Left lung (tissue), 14 donors: ENCODE measurements at places on chromosomes 12 and 14. TPM values are rescaled to one million over a fixed set of nuclear protein-coding genes. Genes with fewer than 3 reads are reported as not detected.

DNA sequence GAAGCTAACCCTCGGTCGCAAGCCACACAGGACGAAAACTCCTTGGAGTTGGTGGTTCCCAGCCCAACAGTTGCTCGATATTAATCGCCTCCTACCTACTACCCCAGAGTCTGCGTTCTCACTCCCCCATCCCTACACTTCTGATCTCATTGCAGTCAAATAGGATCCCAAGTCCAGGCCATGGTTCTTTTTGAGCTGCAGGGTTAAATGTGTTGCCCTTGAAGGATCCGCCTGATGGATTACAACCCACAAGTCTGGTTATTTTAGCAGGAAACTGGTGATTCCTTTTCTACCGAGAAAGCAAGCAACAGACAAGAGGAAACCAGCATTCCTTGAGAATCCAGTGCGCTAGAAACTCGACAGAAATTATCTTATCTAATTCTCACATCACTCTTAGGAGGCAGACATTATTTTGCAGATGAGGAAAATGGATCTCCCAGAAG lies 785 bp upstream of the NIN start:
- H3K27me3 ChIP-seq: no peaks in the 10 kb centered on the region
- no peak for DNase-seq
- H3K4me1 ChIP-seq: no peaks in the 10 kb centered on the region
- H3K4me3 ChIP-seq: peak overlapping the region; percentile 73
- peak overlapping the region; percentile 93 for H3K27ac ChIP-seq
- H3K36me3 ChIP-seq: no peaks in the 10 kb centered on the region

DNA sequence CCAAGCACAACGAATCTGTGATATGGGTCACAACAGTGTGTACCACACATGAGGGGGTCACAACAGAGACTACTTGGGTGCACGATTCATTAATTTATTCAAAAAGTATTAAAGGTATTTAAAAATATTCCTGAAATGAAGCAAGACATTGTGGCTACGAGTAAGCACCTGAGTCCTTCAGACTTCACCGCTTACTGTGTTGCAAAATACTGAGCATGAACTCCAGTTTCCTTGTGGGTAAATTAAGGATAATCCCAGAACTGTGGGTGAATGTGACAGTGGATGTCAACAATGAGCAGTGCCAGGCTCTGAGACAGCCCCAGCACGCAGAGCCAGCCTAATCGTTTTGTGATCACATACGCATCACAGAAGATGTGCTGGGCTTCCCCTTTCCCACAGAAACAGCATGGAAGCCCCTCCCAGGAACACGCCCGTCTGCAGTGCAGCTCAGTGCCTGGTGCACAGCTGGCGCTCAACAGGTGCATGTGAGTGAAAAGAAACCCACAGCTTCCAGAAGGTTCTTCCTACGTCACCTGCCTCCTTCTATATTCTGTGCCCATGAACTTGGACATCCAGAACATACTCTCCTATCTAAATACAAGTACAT lies 29.1 kb downstream of the CDC42BPB start:
- no peak for DNase-seq
- H3K4me1 ChIP-seq: no peaks in the 10 kb centered on the region
- H3K27ac ChIP-seq: no peak overlapping the region
- no peak overlapping the region for H3K4me3 ChIP-seq
- H3K27me3 ChIP-seq: no peaks in the 10 kb centered on the region

DNA sequence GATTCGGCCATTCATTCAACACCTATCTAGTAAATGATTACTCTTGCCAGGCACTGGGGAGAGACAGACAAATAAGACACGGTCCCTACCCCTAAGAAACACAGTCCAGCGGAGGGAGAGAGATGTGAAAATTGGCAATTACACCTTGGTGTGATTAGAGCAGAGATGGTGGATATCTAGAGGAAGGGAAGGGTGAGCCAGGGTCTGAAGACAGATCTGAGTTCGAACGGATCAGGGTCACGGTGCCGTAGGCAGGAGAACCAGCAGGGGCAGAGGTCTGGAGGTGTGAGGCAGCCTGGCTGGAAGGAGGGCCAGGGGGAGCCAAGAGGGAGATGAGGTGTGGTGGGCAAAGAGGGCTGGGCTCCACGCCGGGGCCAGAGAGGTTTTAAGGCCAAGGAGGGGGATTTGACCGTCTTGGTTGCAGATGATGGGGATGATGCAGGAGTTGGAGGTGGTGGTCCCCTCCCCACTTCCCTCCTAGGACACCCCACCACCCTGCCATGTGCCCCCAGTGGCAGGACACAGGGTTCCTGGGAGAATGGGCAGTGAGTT lies 27.1 kb downstream of the FAM222A start:
- no peak overlapping the region for H3K4me3 ChIP-seq
- H3K27ac ChIP-seq: no peak overlapping the region
- no peaks in the 10 kb centered on the region for H3K36me3 ChIP-seq

- H3K36me3 ChIP-seq: no peaks in the 10 kb centered on the region
- no peak overlapping the region for H3K4me3 ChIP-seq
- no peak for DNase-seq
- no peak overlapping the region for H3K27ac ChIP-seq
- no peaks in the 10 kb centered on the region for H3K4me1 ChIP-seq
- peaks cover 94% of the 10 kb centered on the region for H3K27me3 ChIP-seq
Observed at GRCh38 chr12:132606466-132606865, 3.9 kb downstream of the LRCOL1 start.

The KRT72 gene
- 0.30 TPM for polyA plus RNA-seq

The TMEM119 gene
- 34.0 TPM for polyA plus RNA-seq

- no peaks in the 10 kb centered on the region for H3K27me3 ChIP-seq
- H3K36me3 ChIP-seq: no peaks in the 10 kb centered on the region
- no peak for DNase-seq
- peaks cover 14% of the 10 kb centered on the region for H3K4me1 ChIP-seq
Observed at GRCh38 chr14:24988760-24989159, 61.2 kb downstream of the STXBP6 start.

The MYF6 gene
- 0.46 TPM for polyA plus RNA-seq

GRCh38 chr12:75709503-75709902 lies 198.1 kb upstream of the KRR1 start:
- DNase-seq: no peak
- no peak overlapping the region for H3K27ac ChIP-seq
- no peaks in the 10 kb centered on the region for H3K27me3 ChIP-seq
- no peak overlapping the region for H3K4me3 ChIP-seq
- peaks cover 7% of the 10 kb centered on the region for H3K4me1 ChIP-seq

DNA sequence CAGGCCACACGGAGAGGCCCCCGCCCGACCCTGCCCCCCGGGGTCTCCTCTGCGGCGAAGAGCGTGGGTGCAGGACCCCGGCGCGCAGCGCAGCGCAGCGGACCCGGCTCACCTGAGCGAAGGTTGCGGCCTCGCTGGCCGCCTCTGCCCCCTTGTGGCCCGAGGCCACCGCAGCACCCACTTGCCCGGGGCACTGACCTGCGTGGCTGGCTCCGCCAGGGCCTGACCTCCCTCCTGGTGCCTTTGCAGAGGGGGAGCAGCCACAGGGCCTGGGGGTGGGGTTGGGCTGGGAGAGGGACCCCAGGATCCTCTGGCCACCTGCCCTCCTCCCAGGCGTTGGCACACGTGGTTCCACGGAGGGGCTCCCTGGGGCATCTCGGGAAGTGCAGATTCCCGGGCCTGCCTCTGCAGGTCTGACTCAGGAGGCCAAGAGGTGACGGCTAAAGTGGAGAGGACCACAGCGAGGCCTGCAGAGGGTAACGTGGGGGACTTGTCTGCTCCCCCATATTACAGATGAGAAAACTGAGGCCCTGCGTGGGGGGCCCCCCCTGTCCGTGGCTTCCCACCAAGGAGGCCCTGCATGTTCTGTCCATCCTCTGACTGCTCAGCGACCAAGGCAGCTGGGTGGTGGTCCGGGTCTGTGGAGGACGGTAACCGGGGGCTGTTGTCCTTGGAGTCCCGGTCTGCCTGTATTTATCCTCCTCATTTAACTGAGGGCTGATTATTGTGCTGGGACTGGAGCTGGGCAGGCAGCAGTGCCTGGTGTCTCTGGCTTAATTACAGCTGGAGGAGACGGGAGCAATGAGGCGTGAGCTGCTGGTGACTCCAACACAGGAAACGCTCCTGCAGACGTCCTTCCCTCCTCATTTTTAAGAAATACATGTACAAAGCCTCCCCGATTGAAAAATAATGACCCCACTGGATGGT lies 67.9 kb upstream of the BEGAIN start:
- no peaks in the 10 kb centered on the region for H3K36me3 ChIP-seq
- H3K27me3 ChIP-seq: no peaks in the 10 kb centered on the region
- DNase-seq: peak; percentile 89
- H3K4me1 ChIP-seq: peaks cover 5% of the 10 kb centered on the region
- no peak overlapping the region for H3K27ac ChIP-seq

- H3K27ac ChIP-seq: no peak overlapping the region
- DNase-seq: no peak
- H3K4me3 ChIP-seq: no peak overlapping the region
- H3K4me1 ChIP-seq: no peaks in the 10 kb centered on the region
- H3K36me3 ChIP-seq: no peaks in the 10 kb centered on the region
- no peaks in the 10 kb centered on the region for H3K27me3 ChIP-seq
Observed at GRCh38 chr12:63420206-63420644, 248.1 kb downstream of the DPY19L2 start.

The HEATR5A gene
- polyA plus RNA-seq: 22.6 TPM

The PAPLN gene
- 12.9 TPM for polyA plus RNA-seq

GRCh38 chr12:51953864-51954263 lies 2.4 kb downstream of the ACVR1B start:
- peak overlapping the region; percentile 59 for H3K27ac ChIP-seq
- H3K4me3 ChIP-seq: peak overlapping the region; percentile 72
- H3K36me3 ChIP-seq: no peaks in the 10 kb centered on the region
- DNase-seq: no peak

DNA sequence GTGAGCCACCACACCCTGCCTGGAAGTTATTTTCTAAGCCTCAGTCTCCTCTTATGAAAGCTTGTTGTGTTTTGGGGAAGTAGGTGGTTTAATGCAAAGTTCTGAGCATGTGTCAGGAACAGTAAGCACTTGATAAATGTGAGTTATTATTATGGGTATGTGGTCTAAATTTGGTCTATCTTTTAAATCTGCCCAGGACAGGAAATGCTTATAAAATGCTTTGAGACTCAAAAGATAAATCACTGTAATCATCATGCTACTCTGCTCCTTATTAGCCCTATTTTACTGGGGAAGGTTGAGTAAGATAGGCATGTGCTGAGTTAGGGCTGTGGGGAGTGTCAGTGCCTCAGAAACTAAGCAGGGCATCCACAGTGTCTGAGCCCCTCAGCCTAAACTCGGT lies 13.1 kb upstream of the SRSF5 start:
- H3K4me3 ChIP-seq: no peak overlapping the region
- no peaks in the 10 kb centered on the region for H3K27me3 ChIP-seq
- DNase-seq: no peak

GRCh38 chr12:108043750-108044533 lies 85.1 kb upstream of the WSCD2 start:
- no peak overlapping the region for H3K4me3 ChIP-seq
- H3K27me3 ChIP-seq: peaks cover 25% of the 10 kb centered on the region
- H3K36me3 ChIP-seq: no peaks in the 10 kb centered on the region
- H3K4me1 ChIP-seq: no peaks in the 10 kb centered on the region
- H3K27ac ChIP-seq: no peak overlapping the region
- no peak for DNase-seq

The CACNA1C gene
- 15.0 TPM for polyA plus RNA-seq

DNA sequence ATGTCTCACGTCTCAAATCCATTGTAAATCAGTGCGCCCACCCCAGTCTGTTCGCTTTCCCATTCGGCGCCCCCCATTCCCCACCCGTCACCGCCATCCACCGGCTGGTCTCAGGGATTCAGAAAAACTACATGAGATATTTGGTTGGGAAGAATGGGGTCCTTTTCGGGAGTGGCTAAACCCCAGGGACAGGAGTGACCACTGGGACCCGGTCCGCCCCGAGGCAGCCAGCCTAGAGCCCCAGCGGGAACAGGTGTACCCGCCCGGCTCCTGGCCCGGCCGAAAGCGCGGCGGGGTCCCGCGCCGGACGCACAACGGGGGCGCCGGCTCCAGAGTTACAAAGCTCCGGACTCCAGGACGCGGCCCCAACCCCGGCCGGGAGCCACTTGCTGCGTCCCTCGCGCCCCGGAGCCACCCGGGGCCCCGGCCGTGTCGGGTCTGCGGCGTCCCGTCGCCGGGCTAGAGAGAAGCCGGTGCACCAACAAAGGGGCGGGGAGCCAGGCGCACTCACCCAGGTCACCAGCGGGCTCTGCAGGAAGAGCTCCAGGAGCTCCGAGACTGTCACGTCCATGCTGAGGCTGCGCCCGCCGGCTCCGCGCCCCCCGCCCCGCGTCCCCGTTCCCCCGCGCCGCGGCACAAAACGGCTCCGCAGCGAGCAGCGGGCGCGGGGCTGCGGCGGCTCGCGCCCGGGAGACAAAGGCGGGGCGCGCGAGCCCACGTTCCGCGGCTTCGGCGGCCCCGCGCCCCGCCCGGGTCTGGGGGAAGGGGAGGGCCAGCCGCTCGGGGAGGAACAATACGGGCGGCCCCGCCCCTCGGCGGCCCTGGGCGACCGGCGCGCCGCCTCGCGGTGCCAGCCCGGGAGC lies at the start of gene CCDC88C:
TSS of gene CCDC88C (minus strand) at position 701 of the 863 bp plus-strand sequence. CDS start at position 571, 130 bp downstream.
- H3K27ac ChIP-seq: peak within 1 kb of the TSS; percentile 85
- H3K4me3 ChIP-seq: peak within 1 kb of the TSS; percentile 58
- DNase-seq: no peak

GRCh38 chr14:59507752-59508103 lies 23.4 kb downstream of the JKAMP start:
- DNase-seq: no peak
- H3K36me3 ChIP-seq: peaks cover 5% of the 10 kb centered on the region
- no peaks in the 10 kb centered on the region for H3K4me1 ChIP-seq
- no peak overlapping the region for H3K4me3 ChIP-seq
- H3K27me3 ChIP-seq: no peaks in the 10 kb centered on the region

DNA sequence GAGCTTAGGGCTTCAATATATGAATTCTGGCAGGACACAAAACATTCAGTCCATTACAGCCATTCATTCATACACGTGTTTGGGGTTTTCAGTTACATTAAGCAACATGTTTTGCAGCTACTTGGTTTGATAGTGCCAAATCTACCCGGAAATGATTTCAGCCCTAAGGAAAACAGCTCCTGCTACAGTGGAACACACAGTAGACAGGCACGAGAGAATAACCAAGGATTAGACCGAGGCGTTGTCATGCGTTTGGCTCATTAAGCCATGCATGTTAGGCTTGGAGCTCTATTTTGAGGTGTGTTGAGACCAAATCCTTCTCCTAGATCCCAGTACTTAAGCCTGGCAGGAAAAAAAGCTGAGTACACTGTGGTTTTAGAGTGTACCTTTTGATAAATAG lies 177.4 kb downstream of the PRKCH start:
- no peak for DNase-seq
- no peaks in the 10 kb centered on the region for H3K36me3 ChIP-seq
- no peak overlapping the region for H3K4me3 ChIP-seq

GRCh38 chr12:9872742-9873141 lies 3.6 kb upstream of the CLEC2B start:
- peak; percentile 47 for DNase-seq
- no peak overlapping the region for H3K4me3 ChIP-seq
- no peaks in the 10 kb centered on the region for H3K27me3 ChIP-seq
- peaks cover 4% of the 10 kb centered on the region for H3K4me1 ChIP-seq
- no peaks in the 10 kb centered on the region for H3K36me3 ChIP-seq
- no peak overlapping the region for H3K27ac ChIP-seq

The CLEC1A gene
- 20.8 TPM for polyA plus RNA-seq

The GPRC5D gene
- 0.78 TPM for polyA plus RNA-seq

The HAL gene
- polyA plus RNA-seq: 1.2 TPM
